ENCODE measurements at places on chromosomes 2 and 18.

DNA sequence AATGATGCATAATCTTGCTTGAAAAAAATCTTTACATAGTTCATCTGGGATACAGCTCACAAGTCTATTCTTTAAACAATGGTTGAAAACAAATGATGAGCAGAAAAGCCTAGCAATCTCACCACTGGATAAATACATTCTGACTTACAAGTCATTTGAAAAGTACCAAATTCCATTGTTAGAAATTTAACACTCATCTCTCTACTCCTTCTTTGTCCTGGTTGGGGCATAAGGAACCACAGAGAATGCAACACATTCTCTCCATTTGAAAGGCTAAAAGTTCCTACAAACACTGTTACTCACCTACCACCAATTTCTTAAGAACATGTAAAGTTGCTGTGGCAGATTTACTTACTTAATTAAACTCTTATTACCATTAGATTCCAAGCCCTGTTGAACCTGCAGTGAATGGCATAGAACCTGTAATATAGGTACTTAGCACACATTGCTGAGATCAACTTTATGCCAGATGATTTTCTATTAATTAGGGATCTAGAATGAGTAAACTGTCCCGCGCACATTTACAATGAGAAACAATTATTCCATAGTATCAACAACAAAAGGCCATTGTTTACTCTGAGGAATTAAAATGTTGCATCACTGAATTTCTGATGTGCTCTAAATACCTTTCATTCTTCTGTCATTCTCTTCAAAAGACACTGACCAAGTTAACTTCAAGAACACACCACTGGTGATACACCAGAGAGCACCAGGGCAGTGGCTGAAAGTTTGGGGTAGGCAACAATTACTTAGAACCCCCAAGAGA is 69.6 kb downstream of the CABYR start:
- DNase-seq = no peak

GRCh38 chr2:230942920-230943896 is 18.2 kb upstream of the GPR55 start:
- no peak for DNase-seq

GRCh38 chr2:48397281-48397680 is 132.7 kb upstream of the STON1 start:
- DNase-seq = peak; percentile 17

DNA sequence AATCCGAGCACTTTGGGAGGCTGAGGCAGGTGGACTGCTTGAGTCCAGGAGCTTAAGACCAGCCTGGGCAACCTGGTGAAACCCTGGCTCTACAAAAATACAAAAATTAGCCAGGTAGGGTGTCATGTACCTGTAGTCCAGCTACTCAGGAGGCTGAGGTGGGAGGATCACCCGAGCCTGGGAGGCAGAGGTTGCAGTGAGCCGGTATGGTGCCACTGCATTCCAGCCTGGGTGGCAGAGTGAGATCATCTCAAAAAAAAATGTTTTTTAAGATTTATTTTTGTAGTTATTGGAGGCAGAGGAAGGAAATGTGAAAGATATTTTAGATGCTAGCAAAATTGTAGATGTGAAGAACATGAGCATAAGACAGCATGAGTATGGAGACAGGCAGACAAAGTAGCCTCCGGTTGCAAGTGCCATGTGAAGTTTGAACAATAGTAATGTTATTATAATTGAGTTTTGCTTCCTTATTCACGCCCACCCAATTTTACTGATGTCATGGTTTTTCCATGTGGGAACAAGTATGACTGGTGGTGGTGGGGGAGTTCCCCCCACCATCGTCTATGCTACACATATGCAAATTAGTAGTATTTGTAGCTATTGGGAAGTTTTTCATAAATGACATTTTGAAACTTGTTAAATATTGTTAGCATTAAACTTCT is 18.0 kb downstream of the REL start:
- no peak for DNase-seq

- DNase-seq = no peak
Measured at GRCh38 chr2:84273406-84273805, 185.7 kb downstream of the SUCLG1 start.

GRCh38 chr18:3649135-3649632 is 199.2 kb downstream of the TGIF1 start:
- DNase-seq = no peak

- no peak for DNase-seq
Measured at GRCh38 chr2:108621687-108622681, 87.7 kb downstream of the LIMS1 start.

DNA sequence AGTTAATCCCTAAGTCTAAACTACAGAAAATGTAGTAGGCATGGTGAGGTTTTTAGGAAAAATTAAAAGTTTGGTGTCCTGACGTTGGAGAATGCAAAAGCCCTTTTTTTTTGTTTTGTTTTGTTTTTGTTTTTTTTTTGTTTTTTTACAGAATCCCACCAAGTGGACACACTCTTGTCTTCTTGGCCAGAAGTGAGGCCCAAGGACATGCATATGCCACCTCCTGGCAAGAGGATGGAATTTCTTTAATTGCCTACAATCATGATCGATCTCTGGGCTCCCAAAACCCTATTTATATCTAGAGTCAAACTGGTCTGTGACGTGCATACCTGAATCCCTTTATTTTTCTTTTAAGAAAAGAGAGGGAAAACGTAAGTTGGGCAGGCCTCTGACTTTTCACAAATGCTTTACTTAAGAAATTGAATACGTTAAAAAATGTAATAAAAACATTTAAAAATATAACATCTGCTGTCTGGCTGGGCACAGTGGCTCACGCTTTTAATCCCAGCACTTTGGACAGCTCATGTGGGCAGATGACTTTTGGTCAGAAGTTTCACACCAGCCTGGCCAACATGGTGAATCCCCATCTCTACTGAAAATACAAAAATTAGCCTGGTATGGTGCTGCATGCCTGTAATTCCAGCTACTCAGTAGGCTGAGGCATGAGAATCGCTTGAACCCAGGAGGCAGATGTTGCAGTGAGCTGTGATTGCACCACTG is 502.7 kb downstream of the CBLN2 start:
- DNase-seq = no peak

- DNase-seq = no peak
Measured at GRCh38 chr2:45905632-45905958, 254.1 kb downstream of the PRKCE start.

DNA sequence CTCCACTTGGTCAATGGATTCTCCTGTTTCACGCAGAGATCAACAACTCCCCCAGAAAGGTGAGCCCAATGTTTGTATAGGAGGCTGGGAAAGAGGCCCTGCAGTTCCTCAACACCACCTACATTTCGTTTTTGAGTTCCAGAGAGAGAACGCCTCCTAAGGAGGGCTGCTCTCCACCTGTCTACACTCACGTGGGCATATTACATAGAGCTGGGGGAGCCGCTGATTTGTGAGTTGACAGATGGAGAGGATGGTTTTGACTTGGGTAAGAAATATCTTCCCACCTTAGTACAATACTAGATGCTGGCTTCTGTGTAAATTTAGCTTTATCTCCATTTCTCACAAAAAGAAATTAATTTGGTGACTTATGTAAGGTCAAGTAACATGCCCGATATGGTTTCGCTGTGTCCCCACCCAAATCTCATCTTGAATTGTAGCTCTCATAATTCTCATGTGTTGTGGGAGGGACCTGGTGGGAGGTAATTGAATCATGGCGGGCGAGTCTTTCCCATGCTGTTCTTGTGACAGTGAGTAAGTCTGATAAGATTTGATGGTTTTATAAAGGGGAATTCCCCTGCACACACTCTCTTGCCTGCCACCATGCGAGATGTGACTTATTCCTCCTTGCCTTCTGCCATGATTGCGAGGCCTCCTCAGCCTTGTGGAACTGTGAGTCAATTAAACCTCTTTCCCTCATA is 274.5 kb upstream of the PXDN start:
- DNase-seq = no peak

DNA sequence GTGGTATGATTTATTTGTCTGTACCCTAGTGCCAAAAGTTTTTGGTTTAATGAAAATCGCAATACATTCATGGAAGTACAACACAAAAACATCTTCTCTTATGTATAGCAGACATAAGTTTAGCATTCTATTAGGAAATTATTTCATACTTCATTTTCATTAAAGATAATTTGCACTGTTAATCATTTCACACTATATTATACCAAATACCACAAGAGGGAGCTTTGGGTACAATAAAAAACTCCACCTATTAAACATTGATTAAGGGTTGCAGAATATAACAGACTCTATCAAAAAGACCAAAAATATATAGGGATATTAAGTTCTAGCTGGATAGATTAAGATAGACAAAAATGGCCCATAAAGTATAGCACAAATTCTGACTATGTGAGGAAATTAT is 79.0 kb downstream of the SLC66A3 start:
- DNase-seq = no peak

GRCh38 chr18:11096411-11096810 is 53.0 kb downstream of the PIEZO2 start:
- no peak for DNase-seq

GRCh38 chr2:33304032-33304864 is 172.2 kb upstream of the RASGRP3 start:
- DNase-seq = peak; percentile 20

- no peak for DNase-seq
Measured at GRCh38 chr2:165633431-165633830, 160.6 kb downstream of the GALNT3 start.

All from NCI-H748 treated with DMSO at 0.1 percent for 48 hours (cell line).